ENCODE measurements at places on chromosomes 4 and X.

- ATAC-seq, result no peak
These were observed 32.3 kb upstream of the LRAT start for GRCh38 chr4:154711522-154711921.

DNA sequence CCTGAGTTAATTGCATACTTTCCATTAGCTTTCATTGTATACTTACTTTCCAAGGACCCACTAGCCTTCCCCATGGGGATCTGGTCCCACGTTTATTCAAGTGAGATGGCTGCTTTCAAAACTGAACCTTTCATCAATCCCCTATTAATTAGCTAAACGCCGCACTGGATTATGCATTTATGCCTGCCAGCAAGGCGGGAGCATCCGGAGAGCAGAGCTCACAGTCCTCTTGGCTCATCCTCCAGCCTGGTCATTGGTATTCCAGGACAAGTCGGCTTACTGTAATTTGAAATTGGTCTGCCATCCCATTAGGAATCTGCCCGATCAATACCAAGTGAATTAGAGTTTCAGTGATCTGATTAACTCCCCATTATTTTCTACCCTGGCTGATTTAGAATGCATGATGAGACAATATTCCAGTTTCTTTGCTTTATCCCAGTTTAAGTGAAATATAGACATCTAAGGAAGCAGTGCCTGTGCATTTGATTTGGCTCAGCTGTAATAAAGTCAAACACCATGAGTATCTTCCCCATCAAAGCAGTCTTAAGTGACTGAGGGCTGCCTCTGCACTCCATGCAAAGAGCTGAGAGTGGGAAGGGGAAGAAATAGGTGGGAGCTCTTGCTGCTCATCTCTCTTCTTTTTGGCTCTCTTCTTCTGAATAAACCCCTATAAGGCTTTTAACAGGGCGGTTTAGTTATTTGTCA is 411.4 kb downstream of the GPAT3 start:
- ATAC-seq, result no peak

DNA sequence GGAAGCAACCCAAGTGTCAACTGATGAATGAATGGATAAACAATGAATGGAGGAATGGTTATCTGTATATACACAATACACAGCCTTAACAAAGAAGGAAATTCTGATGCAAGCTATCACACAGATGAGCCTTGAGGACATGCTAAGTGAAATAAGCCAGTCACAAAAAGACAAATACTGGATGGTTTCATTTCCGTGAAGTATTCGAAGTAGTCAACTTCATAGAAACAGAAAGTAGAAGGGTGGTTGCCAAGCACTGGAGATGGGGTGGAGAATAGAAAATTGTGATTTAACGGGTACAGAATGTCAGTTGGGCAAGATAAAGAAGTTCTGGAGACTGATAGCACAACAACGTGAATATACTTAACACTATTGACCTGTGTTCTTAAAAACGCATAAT is 28.2 kb downstream of the CENPU start:
- ATAC-seq, result no peak

GRCh38 chr4:1251773-1252066 is 2.8 kb upstream of the CTBP1 start:
- ATAC-seq, result no peak

DNA sequence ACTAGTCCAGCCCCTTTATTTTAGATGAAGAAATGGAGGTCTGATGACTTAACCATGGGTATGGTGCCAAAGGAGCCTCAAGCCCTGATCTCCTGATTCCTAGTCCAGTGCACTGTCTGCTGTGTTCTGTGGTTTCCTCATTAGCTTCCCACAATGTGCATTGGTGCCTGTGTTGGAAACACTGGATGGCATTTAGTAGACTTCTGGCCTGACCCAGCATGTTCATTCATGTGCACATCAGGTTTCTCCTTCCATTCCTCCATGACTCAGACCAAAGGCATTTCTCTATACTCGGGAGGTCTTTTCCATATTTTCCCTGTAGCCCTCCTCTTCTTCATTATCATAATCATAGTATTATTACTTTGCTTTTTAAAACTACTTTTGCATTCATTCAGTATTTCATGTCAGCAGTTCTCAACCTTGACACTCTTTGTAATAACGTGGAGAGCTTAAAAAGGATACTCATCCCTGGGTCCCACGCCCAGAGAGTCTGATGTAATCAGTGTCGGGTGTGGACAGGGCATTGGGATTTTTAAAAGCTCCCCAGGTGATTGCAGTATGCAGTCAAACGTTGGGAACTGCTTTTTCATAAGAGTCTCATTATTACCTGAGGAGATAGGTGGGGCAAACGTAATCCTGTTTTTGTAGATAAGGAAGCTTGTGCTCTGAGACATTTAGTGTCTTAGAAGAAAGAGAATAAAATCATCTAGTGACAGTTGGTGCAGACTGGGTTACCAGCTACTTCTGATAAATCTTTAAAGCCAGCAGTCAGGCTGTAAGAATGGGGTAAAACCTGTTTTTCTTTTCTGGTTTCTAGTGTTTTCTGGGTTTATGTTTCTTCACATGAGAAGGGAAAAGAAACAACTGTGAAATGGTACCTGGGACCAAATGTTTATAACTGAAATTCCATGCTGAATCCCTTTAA is 40.9 kb upstream of the XK start:
- ATAC-seq, result no peak

DNA sequence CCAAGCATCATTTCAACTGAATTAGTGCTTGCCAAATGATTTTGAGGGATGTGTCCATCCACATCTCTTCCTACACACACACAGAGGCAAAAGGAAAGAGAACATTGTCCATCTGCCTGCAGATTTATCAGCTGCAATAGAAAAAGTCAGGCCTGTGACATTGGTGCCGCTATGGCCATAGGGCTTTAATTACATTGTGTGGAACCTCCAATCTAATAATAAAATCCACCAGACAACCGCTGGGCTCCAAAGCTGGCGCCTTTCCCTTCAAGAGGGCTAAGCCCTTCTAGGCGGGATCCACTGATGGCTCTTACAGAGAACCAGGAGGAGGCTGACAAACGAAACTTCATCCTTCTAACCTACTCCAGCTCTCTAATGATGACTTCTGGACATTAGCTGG is 60.6 kb downstream of the PHOX2B start:
- no peak for ATAC-seq

GRCh38 chr4:93183576-93183975 is 645.0 kb upstream of the ATOH1 start:
- no peak for ATAC-seq

- ATAC-seq, result no peak
These were observed 5.7 kb downstream of the ARL13A start for GRCh38 chrX:100975212-100975611.

DNA sequence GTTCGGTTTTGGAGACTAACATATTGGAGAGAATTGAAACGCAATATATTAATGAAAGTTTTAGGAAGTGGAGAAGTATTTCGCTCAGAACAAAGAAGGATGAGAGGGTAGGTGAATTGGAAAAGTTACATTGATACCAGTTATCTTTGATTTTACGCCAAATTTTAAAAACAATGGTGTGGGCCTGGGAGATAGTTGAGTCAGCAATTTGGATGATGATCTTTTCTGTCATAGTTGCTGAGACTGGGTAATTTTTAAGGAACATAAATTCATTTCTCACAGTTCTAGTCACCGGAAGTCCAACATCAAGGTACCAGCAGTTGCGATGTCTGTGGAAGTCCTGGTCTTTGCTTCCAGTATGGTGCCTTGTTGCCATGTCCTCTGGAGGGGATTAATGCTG is 644.8 kb upstream of the LCORL start:
- ATAC-seq, result no peak

GRCh38 chr4:40402556-40402955 is 67.4 kb downstream of the CHRNA9 start:
- no peak for ATAC-seq

GRCh38 chr4:87390551-87390890 is 467 bp downstream of the HSD17B11 start:
- ATAC-seq, result no peak

DNA sequence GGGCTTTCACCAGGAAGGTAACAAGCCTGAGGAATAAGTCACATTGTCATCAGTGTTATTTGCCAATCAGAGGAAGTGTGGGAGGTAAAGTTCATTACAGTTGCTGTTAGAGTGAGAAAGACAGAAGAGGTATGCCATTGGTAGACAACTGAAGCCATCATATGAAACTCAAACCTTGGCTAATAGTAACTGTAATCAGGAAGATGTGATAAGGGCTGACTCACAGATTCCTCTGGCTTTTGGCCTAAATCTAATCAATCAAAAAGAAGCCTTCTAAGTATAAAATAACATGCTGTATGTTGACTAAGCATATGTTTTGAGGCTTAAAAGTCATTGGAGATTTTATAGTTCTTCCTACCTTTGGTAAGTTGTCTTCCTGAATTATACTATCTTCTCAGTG is 242.8 kb downstream of the PCDH7 start:
- no peak for ATAC-seq

- ATAC-seq, result no peak
These were observed 1.5 kb downstream of the HPRT1 start for GRCh38 chrX:134461437-134461836.

DNA sequence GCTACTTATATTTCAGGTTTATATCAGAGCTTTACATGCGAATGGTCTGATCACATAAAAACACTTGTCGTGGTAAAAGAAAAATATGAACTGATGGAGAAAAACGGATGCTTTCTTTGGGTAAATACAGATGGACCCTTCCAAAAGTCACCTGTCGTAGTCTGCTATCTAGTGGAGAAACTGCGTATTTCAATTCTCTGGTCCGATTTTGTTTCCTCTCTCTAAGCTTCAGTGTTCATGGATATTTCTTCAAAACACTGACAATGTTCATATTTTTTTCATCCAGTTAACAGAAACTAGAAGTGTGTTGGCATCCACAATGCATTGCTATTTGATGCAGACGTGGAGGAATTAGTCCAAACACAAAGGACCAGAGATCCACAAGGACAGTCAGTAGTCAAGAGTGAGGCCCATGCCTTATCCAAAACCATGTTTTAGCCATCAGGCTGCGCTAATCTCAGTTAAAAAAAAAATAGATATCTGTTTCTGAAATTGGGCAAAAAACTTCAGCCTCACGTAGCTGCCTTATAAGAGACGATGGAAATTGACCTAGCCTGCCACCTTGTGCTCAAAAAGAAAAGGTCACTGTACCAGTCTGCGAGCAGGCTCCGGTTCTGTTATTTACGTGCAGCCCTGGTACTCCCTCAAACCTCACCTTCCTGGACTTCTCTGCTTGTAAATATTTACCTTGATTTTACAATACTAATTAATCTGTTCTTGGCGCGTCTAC is 16.0 kb downstream of the MEPE start:
- peak; percentile 80 for ATAC-seq

DNA sequence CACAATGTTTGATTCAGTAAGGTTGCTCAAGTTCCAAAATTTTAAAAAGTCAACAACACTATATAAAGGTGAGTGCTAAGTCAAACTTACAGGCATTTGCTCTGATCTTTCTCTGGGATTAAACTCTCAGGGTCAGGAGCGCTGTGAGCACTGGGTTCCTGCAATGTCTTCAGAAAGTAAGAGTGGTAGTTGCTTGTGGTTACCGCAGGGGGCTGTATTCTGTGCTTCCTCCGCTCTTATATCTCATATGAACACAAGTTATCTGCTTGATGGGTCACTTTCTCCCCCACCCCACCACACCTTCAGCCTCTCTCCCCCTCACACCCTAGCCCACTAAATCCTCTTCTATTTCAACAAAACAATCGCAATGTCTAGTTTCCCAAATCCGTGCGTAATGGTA is 116.4 kb upstream of the IGSF1 start:
- no peak for ATAC-seq

GRCh38 chr4:79083406-79084010 is 144.3 kb upstream of the PAQR3 start:
- ATAC-seq, result no peak

GRCh38 chr4:11297627-11298026 is 131.1 kb downstream of the HS3ST1 start:
- ATAC-seq, result no peak

- ATAC-seq, result no peak
These were observed 5.7 kb downstream of the IL2 start for GRCh38 chr4:122450847-122451246.

GRCh38 chr4:5552451-5552850 is 155.9 kb downstream of the EVC2 start:
- ATAC-seq, result no peak

DNA sequence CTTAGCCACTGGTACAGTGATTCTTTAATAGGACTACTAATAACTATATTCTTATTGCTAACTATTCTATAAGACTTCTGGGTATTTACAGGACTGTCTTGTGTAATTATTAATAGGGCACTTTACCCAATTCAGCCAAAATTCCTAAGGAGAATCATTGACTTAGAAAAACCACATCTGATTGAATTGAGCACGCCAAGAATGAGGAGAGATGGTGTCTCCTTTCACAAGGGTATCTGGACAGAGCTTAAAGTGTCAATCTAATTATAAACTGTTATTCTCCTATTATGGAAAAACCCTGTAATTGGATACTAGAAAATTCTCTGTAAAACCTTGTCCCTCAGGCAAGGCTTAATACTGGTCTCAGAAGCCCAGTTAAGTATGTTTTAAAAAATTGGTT is 111.1 kb upstream of the TLL1 start:
- no peak for ATAC-seq

DNA sequence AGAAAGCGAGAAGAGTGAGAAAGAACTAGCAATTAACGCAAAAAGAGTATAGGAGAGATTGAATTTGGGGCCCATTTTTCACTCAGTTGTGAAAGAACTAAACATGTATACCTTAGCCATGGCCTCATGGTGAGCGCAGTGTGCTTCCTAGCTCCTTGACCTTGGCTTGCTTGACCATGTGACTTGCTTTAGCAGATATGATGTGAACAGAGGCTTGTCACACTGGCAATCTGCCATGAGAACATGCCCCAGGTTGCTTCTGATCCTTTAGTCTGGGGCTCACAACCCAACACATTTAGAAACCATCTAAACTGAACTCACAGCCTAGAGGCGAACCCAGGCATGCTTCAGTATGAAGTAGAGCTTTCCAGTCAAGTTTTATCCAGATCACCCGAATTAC is 260.1 kb upstream of the FTHL17 start:
- ATAC-seq, result no peak

GRCh38 chr4:170336238-170336775 is 246.6 kb upstream of the AADAT start:
- peak; percentile 54 for ATAC-seq

DNA sequence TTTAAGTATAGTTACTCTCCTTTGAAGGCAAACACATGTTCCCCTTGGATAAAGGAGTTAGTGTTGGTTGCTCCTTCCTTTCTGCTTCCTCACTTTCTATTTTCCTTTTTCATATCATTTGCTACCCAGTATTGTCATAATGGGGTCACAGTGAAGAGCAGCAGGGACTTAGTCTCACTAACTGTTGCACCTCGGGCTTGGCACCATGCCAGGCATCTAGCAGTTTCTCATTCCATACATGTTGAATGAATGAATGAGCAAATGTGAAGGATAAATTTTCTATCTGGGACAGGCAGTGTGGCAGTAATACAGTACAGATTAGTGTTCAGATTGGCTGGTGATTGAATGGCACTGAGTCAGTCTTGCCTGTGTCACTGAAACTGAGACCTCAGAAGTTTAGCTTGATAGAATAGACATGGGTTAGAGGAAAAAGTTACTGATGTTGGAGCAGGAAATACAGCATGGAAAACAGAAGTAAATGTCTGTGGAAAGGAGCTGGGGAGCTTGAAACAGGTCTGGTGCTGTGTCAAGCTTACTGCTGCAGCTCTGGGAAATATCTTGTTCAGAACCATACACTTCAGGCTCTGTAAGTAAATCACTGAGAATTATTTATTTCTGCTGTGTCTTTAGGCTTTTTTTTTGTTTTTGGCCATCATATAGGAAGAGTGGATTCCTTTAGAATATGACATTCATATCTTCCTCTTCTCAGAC is 55.8 kb upstream of the PITX2 start:
- ATAC-seq, result no peak

GRCh38 chrX:12866451-12867377 is at the start of gene TLR7:
Gene TLR7, plus strand, starts transcription at chrX:12867072. Its CDS starts 507 bp downstream, at chrX:12867579.
- peak; percentile 68 for ATAC-seq

GRCh38 chrX:2559124-2559523 is 58.3 kb upstream of the DHRSX start:
- ATAC-seq, result no peak

All from stimulated activated memory B cell treated with anti-CD40 and anti-IgM and Interleukin-4, amounts not matched to agents 10 μg/mL and 1 μg/mL and 100 μg/mL, for 72 hours (primary cell).